ENCODE measurements at places on chromosomes 11 and 22. TPM values are rescaled to one million over a fixed set of nuclear protein-coding genes. Genes with fewer than 3 reads are reported as not detected.

GRCh38 chr11:19306179-19306944 lies 65.6 kb upstream of the E2F8 start:
- no peak for DNase-seq

DNA sequence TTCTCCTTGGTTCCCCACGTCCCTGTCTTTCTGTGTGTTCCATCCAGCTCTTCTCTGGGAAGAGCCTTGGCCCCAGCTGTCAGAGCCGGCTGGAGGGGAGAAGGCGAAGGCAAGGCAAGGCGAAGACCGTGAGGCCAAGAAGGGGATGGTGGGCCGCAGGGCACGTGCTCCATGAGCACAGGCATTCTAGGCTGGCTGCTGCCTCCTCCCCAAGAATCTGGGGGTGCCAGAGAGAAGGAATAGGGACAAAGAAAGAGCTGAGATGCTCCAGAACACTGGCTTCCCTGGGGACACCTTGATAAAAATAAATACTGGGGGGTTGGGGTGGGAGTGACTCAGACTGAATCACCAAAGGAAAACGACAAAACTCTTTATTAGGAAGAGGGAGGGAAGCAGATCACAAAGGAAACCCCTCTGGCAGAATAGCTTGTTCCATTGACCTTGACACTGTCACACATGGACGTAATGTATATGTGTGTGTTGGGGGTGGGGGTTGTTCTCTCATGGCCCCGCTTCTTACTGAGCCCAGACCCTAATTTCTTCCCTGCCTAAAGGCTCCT lies 52.5 kb downstream of the NECTIN1 start:
- DNase-seq: no peak

- DNase-seq: no peak
Observed at GRCh38 chr11:70680781-70681281, 282.5 kb downstream of the CTTN start.

DNA sequence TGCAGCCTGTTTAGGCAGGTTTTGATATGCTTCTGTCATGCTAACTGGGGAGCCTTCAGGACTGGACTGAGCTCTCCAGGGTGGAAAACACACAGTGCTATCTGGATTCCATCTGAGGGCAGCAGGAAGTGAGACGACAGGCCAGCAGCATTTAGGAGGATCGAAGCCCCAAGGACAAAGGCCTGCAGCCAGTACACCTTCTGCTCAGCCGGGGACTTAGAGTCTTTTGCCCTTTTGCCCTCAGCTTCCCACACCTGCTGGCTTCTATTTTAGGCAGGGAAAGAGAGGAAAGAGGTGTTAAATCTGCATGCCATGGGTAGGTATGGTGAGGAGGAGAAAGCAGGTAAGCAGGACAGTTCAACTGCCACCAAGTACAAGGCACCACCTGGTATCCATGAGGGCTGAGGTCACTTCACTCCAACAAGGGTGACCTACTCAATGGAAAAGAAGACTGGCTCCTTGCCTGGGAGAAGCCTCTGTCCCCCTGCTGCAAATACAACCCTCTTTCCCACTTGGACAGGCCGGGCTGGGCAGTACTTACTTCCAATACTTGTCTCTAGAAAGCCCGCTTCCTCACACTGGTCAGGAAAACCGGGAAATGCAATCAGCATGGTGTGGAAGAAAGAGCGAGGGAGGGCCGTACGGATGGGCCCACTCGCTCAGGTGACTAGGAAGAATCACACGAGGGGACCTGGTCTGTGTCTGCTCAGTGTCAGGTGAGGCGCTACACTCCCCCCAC lies 12.3 kb downstream of the LARGE2 start:
- no peak for DNase-seq

DNA sequence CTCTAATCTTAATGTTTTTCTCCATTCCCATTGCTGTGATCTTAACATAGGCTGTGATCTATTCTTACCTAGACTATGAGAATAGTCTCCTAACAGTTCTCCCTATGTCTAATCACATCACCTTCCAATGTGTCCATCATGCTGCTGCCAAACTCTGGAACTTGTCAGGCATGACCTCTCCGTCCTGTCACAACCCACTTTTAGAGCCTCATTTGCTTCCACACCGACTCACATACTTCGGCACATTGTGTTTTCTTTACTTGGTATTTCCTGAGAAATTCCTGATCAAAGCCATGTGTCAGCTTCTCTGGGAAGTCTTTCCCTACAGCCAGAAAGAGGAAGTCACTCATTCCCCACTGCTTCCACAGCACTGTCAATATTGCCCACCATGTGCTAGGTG lies 40.5 kb upstream of the BIRC3 start:
- no peak for DNase-seq

DNA sequence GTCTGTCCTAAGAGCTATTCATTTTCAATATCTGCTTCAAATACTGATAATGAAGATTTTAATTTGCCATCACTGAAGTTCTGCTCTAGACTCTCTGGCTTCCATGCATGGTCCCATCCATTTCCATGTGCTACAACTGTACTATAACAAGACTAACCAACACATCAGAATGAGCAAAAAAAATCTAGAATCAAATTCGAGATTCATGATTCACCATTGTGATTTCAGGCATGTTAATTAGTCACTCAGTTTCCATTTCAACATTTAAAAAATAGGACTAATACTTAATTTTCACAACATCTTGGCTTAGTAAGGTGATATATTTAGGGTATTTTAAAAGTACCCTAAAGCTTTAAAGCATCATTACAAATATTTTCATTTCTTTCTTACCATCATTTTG lies 22.8 kb downstream of the PICALM start:
- no peak for DNase-seq

DNA sequence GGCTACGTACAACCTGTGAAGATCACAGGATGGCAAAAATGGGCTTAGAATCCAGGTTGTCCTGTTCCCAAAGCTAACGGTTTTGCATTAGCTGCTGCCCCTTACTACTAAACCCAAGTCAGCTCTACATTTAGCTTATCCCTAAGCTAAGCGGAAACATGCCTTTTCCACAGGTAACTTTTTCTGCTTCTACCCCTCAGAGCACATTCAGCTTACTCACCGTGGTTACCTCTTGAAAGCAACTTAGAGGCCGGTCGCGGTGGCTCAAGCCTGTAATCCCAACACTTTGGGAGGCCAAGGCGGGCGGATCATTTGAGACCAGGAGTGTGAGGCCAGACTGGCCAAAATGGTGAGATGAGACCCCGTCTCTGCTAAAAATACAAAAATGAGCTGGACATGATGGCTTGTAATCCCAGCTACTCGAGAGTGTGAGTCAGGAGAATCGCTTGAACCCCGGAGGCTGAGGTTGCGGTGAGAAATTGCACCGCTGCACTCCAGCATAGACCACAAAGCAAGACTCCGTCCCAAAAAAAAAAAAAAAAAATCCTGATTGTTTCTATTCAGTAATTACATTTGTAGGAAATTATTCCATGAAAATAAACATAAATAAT lies 790 bp upstream of the TMEM41B start:
- peak; percentile 28 for DNase-seq

GRCh38 chr11:102064316-102064715 lies 17.1 kb downstream of the CFAP300 start:
- no peak for DNase-seq

- no peak for DNase-seq
Observed at GRCh38 chr11:35735903-35736302, 73.3 kb downstream of the TRIM44 start.

- DNase-seq: no peak
Observed at GRCh38 chr22:44026066-44026629, 2.0 kb downstream of the PARVB start.

- no peak for DNase-seq
Observed at GRCh38 chr11:60872961-60873524, 5.7 kb downstream of the ZP1 start.

- DNase-seq: no peak
Observed at GRCh38 chr11:7656704-7657103, 16.6 kb downstream of the CYB5R2 start.

GRCh38 chr22:46303347-46303965 lies 6.8 kb downstream of the GTSE1 start:
- DNase-seq: no peak

DNA sequence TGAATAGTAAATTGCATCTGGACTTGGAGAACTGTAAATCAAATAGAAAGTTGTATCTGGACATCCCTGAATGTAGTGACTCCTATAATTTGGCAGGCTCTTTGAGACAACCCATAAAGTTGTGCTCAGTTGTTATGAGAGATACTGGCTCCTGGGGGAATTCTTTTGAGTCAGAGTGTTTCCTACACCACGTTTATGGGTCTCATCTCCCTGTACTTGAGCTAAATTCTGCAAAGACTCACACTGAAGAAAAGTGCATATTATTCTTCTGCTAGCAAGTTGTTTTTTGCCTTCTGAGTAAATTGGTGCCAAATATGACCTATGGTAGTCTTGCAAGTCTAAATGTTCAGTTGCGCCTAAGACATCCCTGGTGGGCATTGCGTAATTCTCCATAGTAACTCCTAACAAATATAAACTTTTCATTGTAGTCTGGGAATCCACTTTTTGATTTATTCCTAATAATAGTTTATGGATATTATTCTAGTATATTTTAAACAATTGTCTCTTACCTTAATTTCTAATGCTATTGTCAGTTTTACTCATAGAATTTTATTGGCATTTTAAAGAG lies 5.0 kb downstream of the ZNF215 start:
- no peak for DNase-seq

The UPK3A gene
- polyA plus RNA-seq: not detected

The TNNI2 gene
- polyA plus RNA-seq: not detected

The PCF11 gene
- 25.2 TPM for polyA plus RNA-seq

The LGALS12 gene
- polyA plus RNA-seq: not detected

The RBMXL2 gene
- not detected for polyA plus RNA-seq

The KCNK7 gene
- polyA plus RNA-seq: 0.50 TPM

The MFNG gene
- 1.7 TPM for polyA plus RNA-seq

The MRGPRX3 gene
- polyA plus RNA-seq: not detected
